Hematopoietic multipotent progenitor cell treated with erythropoietin and hydrocortisone succinate and interleukin-3 and kit ligand, for 15 days (in vitro differentiated cells): ENCODE measurements at places on chromosomes 11 and 22.

DNA sequence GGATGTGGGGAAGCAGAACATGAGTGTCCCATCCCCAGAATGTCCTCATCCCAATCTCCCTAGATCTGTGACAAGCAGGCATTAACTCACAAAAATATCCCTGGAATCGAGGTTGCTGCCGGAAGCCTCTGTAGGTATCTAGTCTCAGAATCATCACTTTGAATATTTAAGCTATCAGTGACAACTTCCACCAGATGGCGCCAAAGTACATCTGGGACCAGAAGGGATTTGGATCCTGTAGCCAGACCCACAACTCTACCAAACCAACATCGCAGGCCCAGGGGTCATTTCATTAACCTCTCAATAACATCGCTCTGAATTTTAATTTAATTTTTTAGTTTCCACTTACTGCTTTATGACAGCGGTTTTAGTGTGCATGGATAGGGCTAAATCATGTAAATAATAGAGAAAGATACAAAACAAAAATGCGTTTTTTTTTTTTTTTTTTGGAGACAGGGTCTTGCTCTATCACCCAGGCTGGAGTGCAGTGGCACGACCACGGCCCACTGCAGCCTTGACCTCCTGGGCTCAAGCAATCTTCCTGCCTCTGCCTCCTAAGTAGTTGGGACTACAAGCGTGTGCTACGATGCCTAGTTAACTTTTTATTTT is 1.1 kb upstream of the EXT2 start:
- DNase-seq, result peak; percentile 87

DNA sequence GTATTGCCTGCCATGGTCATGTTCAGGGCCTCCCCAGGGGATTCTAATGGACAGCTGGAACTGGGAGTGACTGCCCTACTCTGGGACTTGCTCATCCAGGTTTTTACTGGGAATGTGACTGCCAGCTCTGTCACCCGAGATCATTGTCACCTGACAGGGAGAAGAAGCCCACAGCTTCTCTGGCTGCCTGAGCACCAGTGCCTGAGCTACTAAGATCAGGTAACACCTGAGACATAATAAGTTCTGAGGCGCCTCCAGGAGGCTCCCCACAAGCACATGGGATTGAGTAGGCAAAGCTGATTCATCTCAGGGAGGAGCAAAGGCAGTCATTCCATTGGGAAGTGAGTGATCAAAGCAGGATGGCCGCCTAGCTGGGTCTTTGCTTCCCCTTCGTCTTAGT is 84.2 kb upstream of the GALNT18 start:
- no peak for DNase-seq

DNA sequence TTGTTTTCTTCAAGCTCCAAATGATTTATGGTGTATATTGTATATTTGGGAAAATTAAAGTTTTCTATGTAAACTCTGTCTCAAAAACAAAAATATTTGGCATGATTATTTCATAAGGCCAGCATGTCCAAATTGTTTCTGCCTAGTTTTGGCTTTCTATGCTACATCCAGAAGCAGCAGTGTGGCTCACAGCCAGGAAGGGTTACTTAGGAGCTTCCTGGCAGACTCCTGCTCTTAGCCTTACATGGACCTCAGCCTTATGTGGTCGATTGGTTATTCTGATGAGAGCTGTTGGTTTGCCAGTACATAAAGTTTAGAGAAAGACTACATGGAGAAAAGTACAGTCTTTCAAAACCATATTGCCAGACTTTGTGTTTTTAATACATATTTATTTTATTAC is 297.7 kb upstream of the FAT3 start:
- no peak for DNase-seq

GRCh38 chr11:76637491-76638269 is 32.9 kb downstream of the LRRC32 start:
- no peak for DNase-seq

GRCh38 chr11:120432056-120433018 is 79.2 kb upstream of the GRIK4 start:
- DNase-seq, result peak; percentile 49

- no peak for DNase-seq
Measured at GRCh38 chr22:36360871-36361383, 26.8 kb downstream of the MYH9 start.

DNA sequence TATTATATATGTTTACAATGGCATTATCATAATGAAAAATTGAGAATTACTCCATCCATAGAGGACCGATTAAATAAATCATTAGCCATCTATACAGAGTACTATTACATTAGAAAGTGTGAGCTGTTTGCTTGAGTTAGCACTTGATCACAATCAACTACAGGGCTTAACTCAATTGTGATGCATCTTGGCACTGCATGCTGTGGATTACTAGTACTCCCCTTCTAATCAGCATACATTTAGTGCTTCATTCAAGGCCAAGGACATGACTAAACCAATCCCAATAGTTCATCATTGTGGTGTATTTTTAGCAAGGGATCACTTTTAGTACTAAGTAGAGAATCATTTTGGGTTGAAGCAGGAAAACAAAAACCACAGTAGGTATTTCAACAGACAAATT is 23.5 kb upstream of the ARHGAP42 start:
- DNase-seq, result no peak

GRCh38 chr22:38727530-38728451 is 22.0 kb downstream of the GTPBP1 start:
- DNase-seq, result no peak

DNA sequence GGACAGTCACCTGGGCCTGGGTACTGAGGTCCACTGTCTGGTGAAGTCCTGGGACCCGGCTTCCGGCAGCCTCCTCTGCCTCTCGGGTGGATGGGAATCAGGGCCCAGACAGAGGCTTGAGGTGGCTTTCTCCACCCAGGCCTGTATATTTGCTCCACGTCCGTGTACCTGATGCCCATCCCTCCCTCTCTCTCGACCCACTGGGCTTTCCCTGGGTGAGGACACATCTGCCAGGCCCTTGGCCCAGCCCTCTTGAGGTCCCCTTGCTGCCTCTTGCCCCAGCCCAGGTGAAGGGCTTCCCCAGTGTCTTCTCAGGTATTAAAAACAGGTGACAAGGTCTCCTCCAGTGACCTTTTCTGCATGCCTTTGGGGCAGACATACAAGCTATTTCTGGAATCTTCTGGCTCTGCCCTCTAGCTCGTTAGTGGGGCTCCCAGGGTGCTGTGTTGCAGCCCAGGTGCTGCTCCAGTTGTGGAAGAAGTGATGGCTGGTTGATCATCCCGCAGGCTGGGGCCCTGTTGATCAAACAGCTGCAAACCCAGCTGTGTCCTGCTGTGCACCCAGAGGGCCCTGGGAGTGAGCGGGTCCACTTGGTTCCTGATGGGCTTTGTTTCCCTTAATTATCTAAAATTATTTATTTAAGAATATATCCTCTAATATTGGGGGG is 25.5 kb upstream of the ACR start:
- no peak for DNase-seq

- no peak for DNase-seq
Measured at GRCh38 chr11:11581481-11581880, 40.3 kb downstream of the GALNT18 start.

GRCh38 chr11:102564110-102564509 is 33.6 kb upstream of the MMP7 start:
- DNase-seq, result peak; percentile 5

GRCh38 chr11:133181066-133181465 is 351.2 kb downstream of the OPCML start:
- no peak for DNase-seq

DNA sequence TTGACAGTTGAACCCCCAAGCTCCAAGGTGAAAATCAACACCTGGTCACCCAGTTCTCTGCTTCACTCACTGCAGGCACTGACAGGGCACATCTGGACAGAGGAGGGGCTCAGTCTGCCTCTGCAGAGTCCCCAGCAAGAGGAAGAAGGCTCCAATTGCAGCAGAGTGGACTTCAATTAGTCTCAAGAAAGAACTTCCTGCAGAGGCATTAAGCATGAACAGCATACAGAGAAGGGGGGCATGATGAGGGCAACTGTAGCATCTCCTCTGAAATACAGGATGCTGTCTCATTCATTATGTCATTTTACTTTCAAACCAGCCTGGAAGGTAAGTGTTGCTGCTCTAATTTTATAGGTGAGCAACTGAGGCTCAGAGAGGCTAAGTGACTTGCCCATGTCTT is 11.1 kb downstream of the GDPD5 start:
- DNase-seq, result no peak

GRCh38 chr11:69442807-69443137 is 38.7 kb upstream of the LINC01488 start:
- no peak for DNase-seq

- no peak for DNase-seq
Measured at GRCh38 chr22:44683237-44683636, 18.8 kb upstream of the PRR5 start.

- DNase-seq, result no peak
Measured at GRCh38 chr11:11237070-11237832, 115.8 kb downstream of the CSNK2A3 start.

DNA sequence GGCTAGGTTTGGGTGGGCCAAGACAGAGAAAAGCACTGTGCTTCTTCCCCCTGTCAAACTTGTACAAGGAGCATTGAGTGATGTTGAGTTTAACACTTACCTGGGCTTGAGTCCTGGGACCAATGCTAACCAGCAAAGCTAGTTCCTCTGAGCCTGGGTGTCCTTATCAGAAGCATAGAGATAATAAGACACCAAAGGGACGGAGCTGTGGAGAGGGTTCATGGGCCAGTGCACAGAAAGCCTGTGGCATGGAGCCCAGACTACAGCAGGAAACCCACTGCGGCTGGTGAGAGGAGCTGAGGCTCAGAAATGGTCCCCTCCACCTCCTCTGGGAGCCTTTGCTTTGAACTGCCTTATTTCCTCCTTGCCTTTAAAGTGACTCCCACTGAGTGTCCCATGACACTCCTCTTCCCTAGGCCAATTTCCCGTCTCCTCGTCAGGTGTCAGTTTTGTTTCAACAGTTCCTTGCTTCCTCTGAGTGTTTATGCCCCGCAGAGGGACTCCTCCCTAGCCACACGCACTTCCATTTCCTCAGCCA is 9.4 kb downstream of the SLCO2B1 start:
- DNase-seq, result no peak

DNA sequence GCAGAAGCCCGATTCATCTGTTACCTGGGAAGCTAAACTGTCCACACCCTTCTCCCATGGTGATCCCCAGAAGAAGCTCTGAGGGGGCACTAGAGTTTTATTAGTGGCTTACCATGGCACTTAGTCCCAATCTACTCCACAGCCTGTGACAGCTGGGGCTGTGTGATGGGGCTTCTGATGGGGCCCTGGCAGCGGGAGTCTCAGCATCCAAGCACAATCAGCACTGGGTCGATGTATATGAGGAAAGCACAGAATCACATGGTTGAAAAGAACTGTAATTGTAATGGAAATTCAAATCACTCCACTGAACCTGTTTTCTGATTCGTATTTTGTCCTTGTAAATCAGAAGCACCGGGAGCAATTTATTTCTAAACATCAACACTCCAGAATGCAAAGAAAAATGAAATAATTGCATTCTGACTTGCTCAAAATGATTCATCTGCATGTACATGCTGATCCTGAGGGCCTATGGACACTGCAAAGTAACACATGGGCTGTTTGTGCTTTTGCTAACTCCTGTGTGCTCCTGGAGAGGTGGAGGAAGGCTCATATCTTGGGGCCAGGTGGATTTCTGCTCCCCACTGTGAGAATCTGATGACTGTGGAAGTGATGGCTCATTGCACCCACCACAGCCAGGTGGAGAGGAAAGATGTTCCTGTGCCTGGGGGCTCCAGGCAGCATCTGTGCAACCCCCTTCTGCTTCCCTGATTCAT is 203.0 kb downstream of the KIRREL3 start:
- no peak for DNase-seq

DNA sequence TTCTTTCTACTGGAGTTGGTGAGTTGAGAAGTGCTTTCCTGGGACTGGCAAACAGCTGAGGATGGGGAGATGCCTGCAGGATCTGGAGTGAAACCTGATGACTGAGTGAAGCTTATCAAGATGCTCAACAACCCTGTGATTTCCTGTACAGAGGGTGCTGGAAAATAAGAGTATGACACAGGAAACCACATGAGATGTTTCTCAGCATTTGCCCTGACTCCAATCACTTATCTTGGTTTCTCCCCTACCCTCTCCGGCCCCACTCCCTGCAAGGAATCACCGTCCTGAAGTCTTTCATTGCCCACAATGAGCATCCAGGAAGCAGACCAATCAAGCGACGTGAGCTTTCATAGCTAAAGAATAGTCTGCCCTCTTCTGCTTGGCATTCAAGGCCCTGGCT is at the start of gene MRGPRX2:
MRGPRX2 (minus strand) TSS at position 89 of the 400 bp plus-strand sequence. CDS start 4,315 bp downstream, outside the sequence.
- no peak for DNase-seq

GRCh38 chr11:103875855-103876510 is 160.5 kb upstream of the DDI1 start:
- no peak for DNase-seq

GRCh38 chr22:35601743-35602615 is 15.2 kb downstream of the MB start:
- no peak for DNase-seq
